Lower lobe of right lung (tissue), 2 donors: ENCODE measurements at places on chromosomes 6 and 20. TPM values are rescaled to one million over a fixed set of nuclear protein-coding genes. Genes with fewer than 3 reads are reported as not detected.

The GJE1 gene
- not detected for total RNA-seq

The C20orf204 gene
- 1.2 TPM for total RNA-seq

The PTCRA gene
- 9.8 TPM for total RNA-seq

The DEFB132 gene
- total RNA-seq: not detected

The SNPH gene
- 3.8 TPM for total RNA-seq

The CCN6 gene
- total RNA-seq: not detected

The SOBP gene
- 6.9 TPM for total RNA-seq

The ARMH2 gene
- total RNA-seq: 0.68 TPM

The ZC2HC1B gene
- not detected for total RNA-seq

The LINC00237 gene
- not detected for total RNA-seq

The GTSF1L gene
- not detected for total RNA-seq

The C20orf96 gene
- total RNA-seq: 11.6 TPM

The TFAP2C gene
- 4.2 TPM for total RNA-seq

The PROKR2 gene
- total RNA-seq: not detected

The TMEM244 gene
- total RNA-seq: not detected

The SLC22A2 gene
- total RNA-seq: not detected

The HSPA1A gene
- total RNA-seq: 230 TPM

The ATAT1 gene
- 8.9 TPM for total RNA-seq

The CDH26 gene
- total RNA-seq: 8.4 TPM
